CD8-positive, alpha-beta memory T cell (primary cell): ENCODE measurements at places on chromosomes 5 and 9. TPM values are rescaled to one million over a fixed set of nuclear protein-coding genes. Genes with fewer than 3 reads are reported as not detected.
A peak's percentile ranks its signal among the peaks of the same experiment; 100 is the strongest.

Gene WNT8A
- total RNA-seq: not detected

DNA sequence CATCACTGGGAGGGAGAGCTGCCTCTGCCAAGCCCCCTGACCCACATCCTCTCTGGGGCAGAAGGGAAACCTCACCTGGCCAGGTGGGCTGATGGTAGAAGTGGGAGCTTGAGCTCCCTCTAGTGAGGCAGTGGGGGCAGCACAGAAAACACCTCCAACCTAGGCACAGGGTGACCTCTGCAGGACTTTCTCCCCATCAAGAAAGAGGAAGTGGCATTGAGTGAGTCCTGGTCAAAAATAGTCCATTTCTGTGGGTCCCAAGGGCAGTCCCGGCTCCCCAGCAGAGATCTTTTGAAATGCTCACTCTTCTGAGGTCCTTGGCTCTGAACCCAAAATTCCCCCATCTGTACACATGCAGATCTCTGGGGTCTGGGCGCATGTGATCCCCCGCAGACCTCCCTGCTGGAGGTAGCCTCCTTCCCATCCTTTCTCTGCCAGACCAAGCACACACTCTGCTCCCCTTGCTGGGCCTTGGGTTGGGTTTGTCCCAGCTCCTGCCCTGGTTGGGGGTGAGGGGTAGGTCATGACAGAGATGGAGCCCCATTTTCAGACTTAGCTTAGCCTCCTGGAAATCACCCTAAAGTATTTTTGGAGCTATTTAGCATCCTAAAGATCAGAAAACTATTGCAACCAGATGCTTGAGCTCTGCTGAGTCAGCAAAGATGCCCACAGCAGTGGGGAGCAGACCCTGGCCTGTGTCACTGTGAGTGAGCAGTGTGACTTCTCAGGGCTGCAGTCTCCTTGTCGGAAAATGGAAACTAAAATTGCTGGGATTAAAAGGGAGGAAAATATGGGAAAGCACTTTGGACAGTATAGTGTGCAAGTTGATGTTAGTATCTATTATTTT lies 41.6 kb upstream of the LCP2 start:
- peak; percentile 68 for DNase-seq

Gene PTPN3
- 0.29 TPM for total RNA-seq

- no peak for DNase-seq
Measured at GRCh38 chr9:125425170-125425897, 163.7 kb downstream of the GAPVD1 start.

DNA sequence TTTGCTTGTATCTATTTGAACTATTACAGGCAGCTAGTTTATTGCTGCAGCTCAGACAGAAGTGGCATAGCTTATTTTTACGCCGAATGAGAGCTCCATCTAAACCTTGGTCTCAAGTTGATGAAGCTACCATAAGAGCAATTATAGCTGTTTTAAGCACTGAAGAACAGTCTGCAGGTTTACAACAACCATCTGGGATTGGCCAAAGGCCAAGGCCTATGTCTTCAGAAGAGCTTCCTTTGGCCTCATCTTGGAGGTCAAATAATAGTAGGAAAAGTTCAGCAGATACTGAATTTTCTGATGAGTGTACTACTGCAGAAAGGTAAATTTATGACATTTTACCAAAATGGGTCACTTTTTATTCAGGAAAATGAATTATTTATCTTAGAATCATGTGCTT lies 67.9 kb downstream of the YTHDC2 start:
- DNase-seq: no peak

Gene C7
- total RNA-seq: not detected

Gene ACOT12
- not detected for total RNA-seq

DNA sequence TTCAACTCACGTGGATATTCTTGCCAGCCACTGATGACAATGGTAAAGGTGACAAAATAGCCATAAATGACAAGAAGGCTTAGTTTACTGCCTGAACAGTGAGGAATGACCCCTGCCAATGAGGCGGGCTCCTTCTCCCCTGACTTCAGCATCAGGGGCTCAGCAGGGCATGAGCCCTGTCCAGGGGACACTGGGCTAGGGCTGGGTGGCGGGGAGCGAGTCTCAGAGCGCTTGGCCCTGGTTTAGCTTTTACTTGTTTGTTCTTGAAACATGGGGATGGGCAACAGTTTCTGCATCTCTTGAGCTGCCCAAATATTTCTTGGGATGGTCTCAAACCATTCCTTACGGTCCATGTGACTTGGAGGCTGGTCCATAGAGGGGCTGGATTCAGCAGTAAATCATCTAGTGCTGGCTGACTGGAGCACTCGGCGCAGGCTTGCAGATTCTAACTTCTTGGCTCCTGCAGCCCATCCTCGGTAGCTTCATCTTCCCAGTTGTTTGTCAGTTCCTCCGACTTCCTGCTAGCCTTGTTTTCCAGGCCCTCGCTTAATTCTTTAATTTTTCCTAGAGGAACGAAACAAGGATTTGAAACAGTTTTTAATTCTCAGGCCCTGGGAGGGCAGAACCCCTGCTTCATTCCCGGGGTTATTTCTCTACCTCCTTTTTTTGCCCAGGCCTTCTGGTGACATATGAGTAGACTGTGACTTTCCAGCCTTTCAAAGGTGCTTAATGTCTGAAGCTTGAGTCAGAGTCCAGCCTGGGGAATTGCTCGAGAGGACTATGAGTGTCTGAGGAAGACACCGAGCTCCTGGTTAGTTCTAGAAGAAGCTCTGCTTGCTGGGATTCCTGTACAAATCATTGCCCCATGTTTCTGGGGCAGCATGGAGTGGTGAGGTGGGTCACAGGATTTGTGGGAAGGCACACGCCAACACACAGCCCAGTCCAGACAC lies 4.5 kb upstream of the HMCN2 start:
- DNase-seq: no peak

DNA sequence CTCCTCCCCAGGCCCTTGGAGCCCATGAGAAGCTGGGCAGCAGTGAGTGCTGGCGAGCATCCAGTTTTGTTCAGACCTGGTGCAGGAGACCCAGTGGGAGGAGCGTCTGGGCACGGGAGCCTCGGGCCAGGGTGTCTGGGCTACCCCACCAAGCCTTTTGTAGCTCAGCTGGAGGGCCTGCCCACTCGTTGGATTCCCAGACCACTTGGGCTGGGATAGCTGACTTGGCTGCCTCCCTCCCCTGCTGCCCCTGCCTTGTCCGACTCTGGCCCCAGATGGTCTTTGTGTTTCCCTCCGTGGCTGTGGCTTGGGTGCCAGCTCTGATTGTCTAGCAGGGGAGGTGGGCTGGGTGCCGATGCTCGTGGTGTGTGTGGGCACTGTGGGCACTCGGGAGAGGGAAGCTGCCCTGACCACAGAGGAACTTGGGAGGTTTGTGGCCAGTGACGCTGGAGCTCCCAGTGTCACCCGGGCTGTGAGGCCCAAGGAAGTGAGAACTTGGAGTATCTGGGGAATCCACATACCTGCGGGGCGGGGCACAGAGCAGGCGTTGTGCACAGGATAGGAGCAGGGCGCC lies 47.3 kb downstream of the WNK2 start:
- DNase-seq: no peak

- DNase-seq: peak; percentile 3
Measured at GRCh38 chr5:130109152-130109551, 204.9 kb downstream of the CHSY3 start.

GRCh38 chr5:96342581-96342980 lies 90.5 kb downstream of the PCSK1 start:
- DNase-seq: no peak

Gene RNF208
- 2.7 TPM for total RNA-seq

Gene LRSAM1
- 23.0 TPM for total RNA-seq

- DNase-seq: peak; percentile 3
Measured at GRCh38 chr5:96344678-96345577, 88.1 kb downstream of the PCSK1 start.

GRCh38 chr9:33192493-33193255 lies 25.5 kb upstream of the B4GALT1 start:
- no peak for DNase-seq

Gene SPATA31A3
- total RNA-seq: not detected

Gene BTNL3
- total RNA-seq: not detected

DNA sequence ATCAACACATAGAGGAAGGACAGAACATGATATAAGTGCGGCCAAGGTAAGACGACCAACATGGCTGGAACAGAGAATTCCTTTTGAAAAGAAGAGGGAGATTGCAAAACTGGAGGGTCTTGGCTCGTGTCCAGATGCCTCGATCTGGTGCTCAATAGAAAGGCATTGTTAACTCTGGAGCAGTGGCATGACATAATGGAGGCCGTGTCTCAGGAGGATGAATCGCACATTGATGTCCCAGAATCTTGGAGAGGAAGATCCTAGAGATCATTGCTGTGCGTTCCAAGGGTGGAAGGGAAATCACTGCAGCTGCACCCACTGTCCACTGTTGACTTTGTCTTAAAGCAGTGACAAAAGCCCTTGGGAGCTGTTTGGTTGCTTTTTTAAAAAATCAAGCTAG lies 30.9 kb downstream of the GRAMD2B start:
- DNase-seq: no peak

- DNase-seq: no peak
Measured at GRCh38 chr9:71743882-71744281, 24.4 kb downstream of the CEMIP2 start.

GRCh38 chr5:109953761-109954160 lies 264.0 kb downstream of the MAN2A1 start:
- DNase-seq: no peak

Gene PRSS3
- 0.72 TPM for total RNA-seq

Gene CDH9
- total RNA-seq: not detected

GRCh38 chr5:11346336-11346735 lies 557.9 kb downstream of the CTNND2 start:
- no peak for DNase-seq

GRCh38 chr5:126341906-126342630 lies 81.1 kb upstream of the GRAMD2B start:
- no peak for DNase-seq

DNA sequence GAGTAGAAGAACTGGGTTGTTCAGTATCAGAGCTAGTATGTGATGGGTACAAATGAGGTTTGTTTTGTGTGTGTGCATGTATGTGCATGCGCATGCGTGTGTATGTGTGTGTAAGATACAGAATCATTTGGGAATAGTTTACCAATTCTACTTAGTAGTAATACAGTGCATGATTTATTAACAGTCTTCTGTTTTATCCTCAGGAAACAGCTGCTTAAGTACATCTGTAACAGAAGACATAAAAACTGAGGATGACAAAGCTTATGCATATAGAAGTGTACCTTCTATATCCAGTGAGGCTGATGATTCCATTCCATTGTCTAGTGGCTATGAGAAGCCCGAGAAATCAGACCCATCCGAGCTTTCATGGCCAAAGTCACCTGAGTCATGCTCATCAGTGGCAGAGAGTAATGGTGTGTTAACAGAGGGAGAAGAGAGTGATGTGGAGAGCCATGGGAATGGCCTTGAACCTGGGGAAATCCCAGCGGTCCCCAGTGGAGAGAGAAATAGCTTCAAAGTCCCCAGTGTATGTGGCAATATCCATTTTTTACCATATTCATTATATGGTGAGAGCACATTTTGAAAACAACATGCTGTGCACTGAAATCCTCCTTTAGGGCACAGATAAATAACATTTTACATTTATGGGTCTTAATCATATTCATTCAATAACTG lies 228.5 kb downstream of the KDM4C start:
- no peak for DNase-seq

- DNase-seq: no peak
Measured at GRCh38 chr5:155878991-155879575, 447.9 kb upstream of the SGCD start.
